ENCODE measurements at places on chromosomes 13 and 19.
A peak's percentile ranks its signal among the peaks of the same experiment; 100 is the strongest.

- no peak for DNase-seq
Observed at GRCh38 chr13:91540158-91540736, 141.8 kb downstream of the GPC5 start.

GRCh38 chr13:23433171-23434153, at the start of gene SACS:
TSS of gene SACS (minus strand) at chr13:23433702. CDS start at chr13:23411239, 22,463 bp downstream.
- no peak for DNase-seq

DNA sequence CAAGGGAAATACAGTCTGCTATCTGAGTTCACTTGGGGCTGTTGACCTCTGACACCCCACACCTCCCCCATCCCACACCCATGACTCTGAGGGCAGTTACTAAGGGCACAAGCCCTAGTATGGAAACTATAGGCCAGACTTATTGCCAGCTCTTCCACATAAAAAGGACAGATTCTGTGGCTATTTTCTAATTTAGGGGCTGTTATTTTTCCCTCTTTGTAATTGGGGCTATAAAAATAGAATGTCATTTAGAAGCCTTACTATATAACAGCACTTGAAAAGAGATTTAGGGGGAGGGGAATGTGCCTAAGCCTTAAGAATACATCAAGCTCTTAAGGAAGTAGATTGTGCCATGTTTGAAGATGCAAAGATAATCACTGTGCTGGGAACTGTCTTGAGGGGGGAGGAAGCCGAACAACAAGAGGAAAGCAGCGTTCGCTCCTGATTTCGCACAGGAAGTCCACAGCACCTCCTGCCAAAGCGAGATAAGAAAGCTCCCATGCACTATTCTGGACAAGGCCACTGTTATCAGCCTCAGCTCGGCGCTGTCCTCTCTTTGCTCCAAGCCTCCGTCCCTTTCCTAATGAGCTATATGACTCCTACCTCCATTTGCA, 86.6 kb downstream of the FLT1 start:
- no peak for DNase-seq

GRCh38 chr13:30799356-30799824, 64.0 kb downstream of the ALOX5AP start:
- no peak for DNase-seq

DNA sequence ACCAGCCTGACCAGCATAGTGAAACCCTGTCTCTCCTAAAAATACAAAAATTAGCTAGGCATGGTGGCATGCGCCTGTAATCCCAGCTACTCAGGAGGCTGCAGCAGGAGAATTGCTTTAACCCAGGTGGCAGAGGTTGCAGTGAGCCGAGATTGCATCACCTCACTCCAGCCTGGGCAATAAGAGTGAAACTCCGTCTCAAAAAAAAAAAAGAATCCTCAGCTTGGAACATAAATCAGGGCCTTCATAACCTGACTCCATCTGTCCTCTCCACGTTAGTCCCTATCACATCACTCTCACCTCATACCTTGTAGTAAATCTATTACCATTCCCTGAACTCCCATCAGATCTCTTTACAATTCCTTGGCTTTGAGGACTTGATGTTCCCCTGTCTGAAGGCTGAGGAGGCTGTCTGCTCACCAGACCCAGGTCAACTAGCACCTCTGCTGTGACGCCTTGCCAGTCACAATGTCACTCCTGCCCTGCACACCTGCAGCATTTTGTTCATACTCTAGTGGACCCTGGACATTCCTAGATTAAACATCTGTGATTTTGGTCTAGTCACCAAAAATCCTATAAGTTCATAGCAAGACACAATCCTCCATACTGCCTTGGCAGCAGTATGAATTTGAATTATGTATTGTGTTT, 15.9 kb downstream of the LHFPL6 start:
- no peak for DNase-seq

DNA sequence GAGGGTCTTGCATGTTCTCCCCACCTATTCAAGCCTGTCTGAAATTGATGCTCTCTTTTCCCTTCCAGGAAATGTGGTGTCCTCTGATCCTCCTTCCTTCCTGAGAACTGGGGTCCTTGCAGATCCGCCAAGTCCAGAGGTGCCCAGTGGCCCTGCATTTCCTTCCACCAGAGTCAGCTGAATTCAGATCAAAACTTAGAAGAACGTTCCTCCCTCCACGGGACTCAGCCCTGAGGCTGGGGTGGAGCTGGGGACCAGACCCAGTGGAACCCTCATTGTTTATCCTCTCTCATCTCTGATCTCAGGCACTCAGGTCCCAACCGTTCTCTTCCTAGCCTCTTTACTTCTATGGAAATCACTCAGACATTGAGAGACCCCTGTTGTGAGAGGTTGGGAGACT, 477.3 kb downstream of the TSHZ3 start:
- no peak for DNase-seq

DNA sequence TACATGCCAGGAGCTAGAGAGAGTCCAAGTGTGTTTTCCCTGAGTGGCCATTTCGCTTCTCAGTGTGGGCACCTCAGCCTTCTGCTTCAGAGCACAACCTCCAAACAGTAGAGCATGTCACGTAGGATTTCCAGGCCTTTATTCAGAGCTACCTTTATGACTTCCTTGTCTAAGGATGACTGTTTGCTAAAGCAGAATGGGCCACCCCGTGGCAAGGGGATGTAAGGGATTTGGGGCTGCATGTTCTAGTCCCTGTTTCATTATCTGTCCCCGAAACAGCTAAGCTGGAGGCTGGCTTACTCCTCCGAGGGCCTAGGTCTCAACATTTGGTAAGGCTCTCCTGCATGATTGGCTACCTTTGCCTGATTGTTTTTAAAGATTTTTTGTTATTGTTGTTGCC, 6.0 kb downstream of the RNASEH2B start:
- DNase-seq: no peak

GRCh38 chr19:55333870-55334269, 5.8 kb upstream of the KMT5C start:
- no peak for DNase-seq

DNA sequence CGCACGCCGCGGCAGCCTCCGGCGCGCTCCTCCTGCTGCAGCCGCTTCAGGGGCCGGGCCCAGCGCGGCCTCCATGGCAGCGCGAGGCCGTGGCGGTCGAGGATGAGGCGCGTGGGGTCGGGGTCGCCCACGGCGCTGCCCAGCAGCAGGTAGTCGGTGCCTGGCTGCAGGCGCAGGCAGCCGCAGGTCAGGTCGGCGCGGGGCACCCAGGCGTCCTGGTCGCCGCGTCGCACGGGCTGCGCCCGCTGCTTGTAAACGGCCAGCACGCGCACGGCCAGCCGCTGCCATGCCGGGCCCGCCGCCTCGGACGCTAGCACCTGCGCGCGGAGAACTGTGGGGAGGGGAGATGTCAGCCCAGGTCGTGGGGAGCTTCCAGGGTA, 11.1 kb downstream of the NTN5 start:
- DNase-seq: no peak

- DNase-seq: no peak
Observed at GRCh38 chr13:110123041-110123809, 183.7 kb downstream of the COL4A1 start.

DNA sequence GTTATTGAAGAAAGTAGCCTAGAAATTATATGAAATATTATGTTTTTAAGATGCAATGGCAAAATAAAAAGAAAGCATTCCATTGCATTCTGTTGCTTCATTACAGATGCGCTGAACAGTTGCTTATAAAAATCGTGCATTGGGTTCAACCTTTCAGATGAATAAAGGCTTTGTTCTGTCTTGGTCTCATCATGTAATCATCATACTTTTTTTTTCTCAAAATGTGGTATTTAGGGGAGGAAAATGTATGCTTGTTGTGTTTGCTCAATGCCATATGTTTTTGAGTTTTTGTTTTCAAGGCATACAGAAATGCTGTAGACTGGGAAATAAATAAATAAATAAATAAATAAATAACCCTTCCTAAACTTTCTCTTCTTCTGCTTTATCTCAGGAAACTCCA, 1.1 kb upstream of the MBNL2 start:
- DNase-seq: no peak

- no peak for DNase-seq
Observed at GRCh38 chr19:49718511-49718910, 27.6 kb downstream of the CPT1C start.

DNA sequence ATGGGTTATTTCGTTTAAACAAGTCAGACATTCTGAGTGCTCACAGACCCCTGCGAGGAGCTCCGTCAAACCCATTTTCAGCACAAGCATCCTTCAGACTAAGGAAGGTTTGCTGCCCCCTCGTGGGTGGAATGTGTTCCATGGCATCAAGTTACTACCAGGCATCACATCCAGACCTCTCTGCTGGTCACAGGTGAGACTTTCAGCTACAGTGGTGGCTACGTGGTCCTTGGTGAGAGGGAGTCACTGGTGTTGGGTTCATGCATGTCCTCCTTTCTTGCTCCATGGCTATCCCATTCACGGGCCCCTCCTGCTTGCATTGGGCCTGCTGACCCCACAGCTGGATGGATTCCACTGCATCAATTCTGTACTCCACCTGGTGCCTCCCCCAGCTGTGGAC, 9.1 kb upstream of the LILRB5 start:
- peak; percentile 57 for DNase-seq

DNA sequence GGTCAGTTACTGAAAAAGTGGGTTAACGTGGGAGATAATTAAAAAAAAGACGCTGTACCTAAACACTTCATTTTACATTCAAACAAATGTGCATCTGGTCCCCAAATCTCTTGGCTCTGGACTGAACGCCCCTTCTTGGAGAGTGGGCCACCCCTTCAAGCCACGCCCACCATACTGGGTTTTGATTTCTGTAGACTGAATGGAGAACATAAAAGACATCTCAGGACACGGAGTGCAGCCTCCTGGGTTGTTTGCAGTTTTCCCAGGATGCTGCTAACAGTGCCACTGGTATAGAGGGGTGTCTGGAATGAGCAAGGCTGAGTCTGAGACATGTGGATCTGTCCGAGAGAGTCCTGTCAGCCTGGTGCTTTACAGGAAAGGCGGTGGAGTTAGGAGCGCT, 10.6 kb downstream of the TFDP1 start:
- no peak for DNase-seq

DNA sequence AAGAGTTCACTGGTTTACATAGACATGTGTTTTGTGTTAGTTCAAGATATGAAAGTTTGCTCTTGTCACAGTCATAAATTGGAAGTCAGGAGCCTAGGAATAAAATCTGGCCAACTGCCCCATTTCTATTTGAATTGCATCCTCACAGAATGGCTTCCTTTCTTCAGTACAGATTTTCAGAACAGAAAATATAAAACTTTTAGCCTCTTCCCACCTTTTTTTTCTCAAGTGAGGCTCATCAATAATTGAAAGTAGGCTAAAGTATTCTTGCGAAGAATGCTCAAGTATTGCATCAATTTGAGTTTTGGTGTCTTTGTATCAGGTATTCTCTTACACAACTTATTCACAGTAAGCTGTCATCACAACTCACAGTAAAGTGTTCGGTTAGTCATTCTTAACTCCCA, 802.7 kb downstream of the PCDH9 start:
- DNase-seq: no peak

GRCh38 chr13:97125810-97126738, 96.1 kb upstream of the MBNL2 start:
- no peak for DNase-seq

DNA sequence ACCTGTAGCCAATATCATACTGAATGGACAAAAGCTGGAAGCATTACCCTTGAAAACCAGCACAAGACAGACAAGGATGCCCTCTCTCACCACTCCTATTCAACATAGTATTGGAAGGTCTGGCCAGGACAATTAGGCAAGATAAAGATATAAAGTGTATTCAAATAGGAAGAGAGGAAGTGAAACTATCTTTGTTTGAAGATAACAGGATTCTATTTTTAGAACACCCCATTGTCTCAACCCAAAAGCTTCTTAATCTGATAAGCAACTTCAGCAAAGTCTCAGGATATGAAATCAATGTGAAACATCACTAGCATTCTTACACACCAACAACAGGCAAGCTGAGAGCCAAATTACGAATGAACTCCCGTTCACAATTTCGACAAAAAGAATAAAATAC, 17.8 kb upstream of the CCNA1 start:
- DNase-seq: no peak

DNA sequence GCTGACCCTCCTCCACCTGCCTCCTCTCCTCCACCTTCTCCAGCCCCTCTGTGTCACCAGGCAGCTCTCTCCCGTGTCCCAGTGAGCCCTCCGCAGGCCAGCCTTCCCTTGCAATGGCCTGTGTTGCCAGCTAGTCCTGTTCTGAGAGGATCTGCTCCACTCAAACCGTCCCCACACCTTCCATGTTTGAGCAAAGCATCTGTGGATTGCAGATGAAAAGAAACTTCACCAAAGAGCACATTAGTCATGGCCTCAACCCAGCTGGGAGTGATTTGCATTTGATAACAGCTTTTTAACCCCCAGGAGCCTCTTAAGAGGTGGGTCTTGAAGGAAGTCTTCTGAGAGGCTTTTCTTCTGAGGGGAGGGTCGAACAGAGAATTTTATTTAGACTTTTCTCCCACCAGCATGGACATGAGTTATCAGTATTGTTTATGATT, 72.8 kb downstream of the COL4A2 start:
- DNase-seq: no peak

DNA sequence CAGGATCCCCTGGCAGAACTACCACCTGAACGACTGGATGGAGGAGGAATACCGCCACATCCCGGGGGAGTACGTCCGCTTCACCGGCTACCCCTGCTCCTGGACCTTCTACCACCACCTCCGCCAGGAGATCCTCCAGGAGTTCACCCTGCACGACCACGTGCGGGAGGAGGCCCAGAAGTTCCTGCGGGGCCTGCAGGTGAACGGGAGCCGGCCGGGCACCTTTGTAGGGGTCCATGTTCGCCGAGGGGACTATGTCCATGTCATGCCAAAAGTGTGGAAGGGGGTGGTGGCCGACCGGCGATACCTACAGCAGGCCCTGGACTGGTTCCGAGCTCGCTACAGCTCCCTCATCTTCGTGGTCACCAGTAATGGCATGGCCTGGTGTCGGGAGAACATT, 7.5 kb downstream of the FUT2 start:
- DNase-seq: no peak

GRCh38 chr13:45895881-45896280, 44.3 kb upstream of the SIAH3 start:
- DNase-seq: no peak

GRCh38 chr19:17847538-17848366, at the start of gene JAK3:
TSS of gene JAK3 (minus strand) at chr19:17847982. CDS start at chr19:17844417, 3,565 bp downstream.
- peak; percentile 81 for DNase-seq

GRCh38 chr19:43470288-43470687, 4.9 kb upstream of the LYPD3 start:
- DNase-seq: no peak

- DNase-seq: no peak
Observed at GRCh38 chr13:94346261-94347019, 133.0 kb downstream of the DCT start.

GRCh38 chr13:77431449-77431848, 104.1 kb upstream of the SCEL start:
- DNase-seq: no peak

- DNase-seq: no peak
Observed at GRCh38 chr19:39053276-39054090, 21.1 kb upstream of the FBXO27 start.

Data from stimulated activated effector memory CD8-positive, alpha-beta T cell treated with anti-CD3 and anti-CD28 coated beads, Interleukin-12 subunit alpha, Interleukin-12 subunit beta, amount 100 ng/mL, for 72 hours (primary cell).